ENCODE measurements at places on chromosomes 7 and 10. TPM values are rescaled to one million over a fixed set of nuclear protein-coding genes. Genes with fewer than 3 reads are reported as not detected.

Gene KCND2
- total RNA-seq: 0.72 TPM

GRCh38 chr7:68613897-68614296 is 984.4 kb upstream of the AUTS2 start:
- no peak overlapping the region for H3K27ac ChIP-seq
- no peak for DNase-seq
- H3K4me3 ChIP-seq: no peak overlapping the region
- no peaks in the 10 kb centered on the region for H3K27me3 ChIP-seq

- H3K27ac ChIP-seq: no peak overlapping the region
- no peaks in the 10 kb centered on the region for H3K36me3 ChIP-seq
- peaks cover 7% of the 10 kb centered on the region for H3K4me1 ChIP-seq
Observed at GRCh38 chr7:114088470-114088940, 169.7 kb upstream of the PPP1R3A start.

- peaks cover 20% of the 10 kb centered on the region for H3K36me3 ChIP-seq
- H3K27me3 ChIP-seq: no peaks in the 10 kb centered on the region
- no peak overlapping the region for H3K27ac ChIP-seq
- no peaks in the 10 kb centered on the region for H3K4me1 ChIP-seq
- no peak for DNase-seq
- H3K4me3 ChIP-seq: no peak overlapping the region
Observed at GRCh38 chr7:158917818-158918217, 61.5 kb downstream of the DYNC2I1 start.

DNA sequence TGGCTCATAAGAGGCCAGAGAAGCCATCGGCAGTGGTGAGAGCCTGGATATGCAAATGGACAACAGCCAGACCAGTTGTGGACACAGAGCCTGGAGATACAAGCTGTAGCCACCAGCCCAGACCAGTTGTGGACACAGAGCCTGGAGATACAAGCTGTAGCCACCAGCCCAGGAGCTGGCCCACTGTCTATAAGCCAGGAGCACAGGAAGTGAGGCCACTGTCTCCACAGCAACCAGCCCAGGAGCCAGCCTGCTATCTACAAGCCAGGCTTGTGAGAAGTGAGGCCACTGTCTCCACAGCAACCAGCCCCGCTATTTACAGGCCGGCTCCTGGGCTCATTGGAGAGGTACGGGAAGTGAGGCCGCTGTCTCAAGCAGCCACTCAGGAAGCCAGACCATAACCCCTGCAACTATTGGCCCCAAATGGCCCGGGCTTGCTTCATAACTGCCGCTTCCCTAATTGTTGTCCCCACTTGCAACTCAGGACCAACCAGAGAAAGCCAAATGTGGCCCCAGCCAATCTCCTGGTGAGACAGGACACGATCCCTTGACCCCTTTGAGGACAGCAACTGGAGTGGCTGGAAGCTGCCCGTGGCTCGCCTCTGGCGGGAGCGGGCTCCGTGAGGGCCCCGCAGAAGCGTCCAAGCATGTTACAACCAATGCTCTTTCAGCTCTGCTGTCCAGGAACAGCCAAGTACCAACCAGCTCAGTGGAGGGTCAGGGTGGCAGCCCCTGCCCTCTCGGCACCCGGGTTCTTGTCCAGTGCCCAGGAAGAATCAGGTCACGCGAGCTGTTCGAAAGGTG is 44.1 kb upstream of the CNPY1 start:
- no peaks in the 10 kb centered on the region for H3K36me3 ChIP-seq
- DNase-seq: no peak
- H3K27me3 ChIP-seq: peaks cover 93% of the 10 kb centered on the region
- no peak overlapping the region for H3K4me3 ChIP-seq
- H3K27ac ChIP-seq: no peak overlapping the region
- H3K4me1 ChIP-seq: no peaks in the 10 kb centered on the region

Data from PC-9 (cell line).